ENCODE measurements at places on chromosomes 2 and 18. TPM values are rescaled to one million over a fixed set of nuclear protein-coding genes. Genes with fewer than 3 reads are reported as not detected.

GRCh38 chr2:196961889-196962288 is 35.4 kb upstream of the PGAP1 start:
- no peak overlapping the region for H3K27ac ChIP-seq
- no peak for DNase-seq
- no peaks in the 10 kb centered on the region for H3K4me1 ChIP-seq
- no peaks in the 10 kb centered on the region for H3K36me3 ChIP-seq
- H3K27me3 ChIP-seq, result no peaks in the 10 kb centered on the region
- H3K4me3 ChIP-seq, result no peak overlapping the region

GRCh38 chr2:68837164-68837860 is 33.9 kb downstream of the BMP10 start:
- H3K27me3 ChIP-seq, result no peaks in the 10 kb centered on the region
- no peaks in the 10 kb centered on the region for H3K36me3 ChIP-seq
- DNase-seq, result no peak
- no peak overlapping the region for H3K27ac ChIP-seq

The NHEJ1 gene
- total RNA-seq, result 15.1 TPM

The MBD1 gene
- total RNA-seq, result 76.4 TPM

The VWC2L gene
- total RNA-seq, result 0.28 TPM

The C1QL2 gene
- not detected for total RNA-seq

The SH3RF3 gene
- total RNA-seq, result 1.6 TPM
